ENCODE measurements at places on chromosomes 6 and 20.

DNA sequence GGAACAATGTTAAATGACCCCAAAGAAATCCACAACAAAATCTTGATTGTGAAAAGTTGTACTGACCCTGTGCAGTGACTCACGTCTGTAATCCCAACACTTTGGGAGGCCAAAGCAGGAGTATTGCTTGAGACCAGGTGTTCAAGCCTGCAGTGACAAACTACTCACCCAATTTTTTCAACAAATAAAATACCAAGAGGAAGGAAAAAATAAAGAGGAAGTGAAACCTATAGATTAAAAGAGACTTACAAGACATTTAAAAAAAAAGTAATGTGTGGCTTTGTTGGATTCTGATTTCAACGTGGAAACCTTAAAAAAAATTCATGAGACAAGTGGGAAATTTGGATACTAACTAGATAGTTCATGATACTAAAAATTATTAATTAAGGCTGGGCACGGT lies 31.9 kb downstream of the GINS1 start:
- DNase-seq: no peak

GRCh38 chr20:19928328-19929011 lies 88.7 kb upstream of the NAA20 start:
- DNase-seq: no peak

GRCh38 chr20:20593447-20594170 lies 118.8 kb downstream of the RALGAPA2 start:
- DNase-seq: peak; percentile 46

DNA sequence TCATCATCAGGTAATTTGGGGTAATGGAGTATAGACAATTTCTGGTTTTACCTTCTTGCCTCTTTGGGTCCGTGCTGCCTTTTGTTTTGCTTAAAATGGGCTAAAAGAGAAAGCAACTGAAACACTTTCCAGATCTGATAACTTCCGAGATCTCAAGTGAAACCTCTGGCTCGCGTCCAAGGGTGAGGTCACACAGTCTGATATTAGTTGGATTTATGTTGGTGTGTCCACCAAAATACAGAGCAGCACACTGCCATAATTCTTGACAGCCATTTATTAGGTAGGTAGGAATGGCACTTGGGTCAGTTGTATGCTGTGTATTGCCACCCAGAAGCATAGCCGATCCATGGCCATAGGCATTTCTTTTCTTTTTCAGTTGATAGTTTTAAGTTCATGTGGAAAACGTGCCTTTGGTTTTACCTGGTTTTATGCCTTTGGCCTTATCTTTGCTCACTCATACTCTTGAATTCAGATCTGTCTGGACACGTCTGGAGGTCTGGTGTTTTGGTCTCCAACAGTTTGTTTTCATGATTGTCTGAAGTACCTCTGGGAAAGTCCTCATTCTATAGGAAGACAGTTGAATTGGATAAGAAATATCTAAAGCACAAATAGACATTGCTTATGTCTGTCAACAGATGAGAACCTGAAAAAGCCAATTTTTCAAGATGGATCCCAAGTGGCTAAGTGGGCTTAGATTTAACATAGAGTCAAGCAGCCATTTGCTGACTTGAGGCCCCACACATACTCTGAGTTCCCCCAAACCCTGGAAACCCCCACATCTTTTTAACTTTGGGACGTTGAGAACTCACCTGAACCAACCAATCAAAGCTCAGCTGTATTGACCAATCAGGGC lies 320.8 kb downstream of the SOX4 start:
- peak; percentile 38 for DNase-seq
